Bronchus fibroblast of lung (primary cell): ENCODE measurements at places on chromosomes 6 and 20. TPM values are rescaled to one million over a fixed set of nuclear protein-coding genes. Genes with fewer than 3 reads are reported as not detected.

Gene NMBR
- 0.15 TPM in 1 of 2 replicates, not detected in the other for total RNA-seq

Gene LPA
- not detected in 2 replicates for total RNA-seq

Gene KCNK16
- total RNA-seq: not detected in 2 replicates

Gene ADGB
- total RNA-seq: not detected in 2 replicates

Gene LGSN
- not detected in 2 replicates for total RNA-seq

Gene DTNBP1
- 2.2 and 4.0 TPM in 2 replicates for total RNA-seq

Gene SUPT3H
- 4.0 and 5.6 TPM in 2 replicates for total RNA-seq

Gene TUBB
- 2,052 and 2,194 TPM in 2 replicates for total RNA-seq

Gene HLA-DRB5
- not detected in 2 replicates for total RNA-seq

Gene CCM2L
- total RNA-seq: not detected in 2 replicates
